Renal pelvis (tissue), 12 donors: ENCODE measurements at places on chromosomes 2 and 18.

DNA sequence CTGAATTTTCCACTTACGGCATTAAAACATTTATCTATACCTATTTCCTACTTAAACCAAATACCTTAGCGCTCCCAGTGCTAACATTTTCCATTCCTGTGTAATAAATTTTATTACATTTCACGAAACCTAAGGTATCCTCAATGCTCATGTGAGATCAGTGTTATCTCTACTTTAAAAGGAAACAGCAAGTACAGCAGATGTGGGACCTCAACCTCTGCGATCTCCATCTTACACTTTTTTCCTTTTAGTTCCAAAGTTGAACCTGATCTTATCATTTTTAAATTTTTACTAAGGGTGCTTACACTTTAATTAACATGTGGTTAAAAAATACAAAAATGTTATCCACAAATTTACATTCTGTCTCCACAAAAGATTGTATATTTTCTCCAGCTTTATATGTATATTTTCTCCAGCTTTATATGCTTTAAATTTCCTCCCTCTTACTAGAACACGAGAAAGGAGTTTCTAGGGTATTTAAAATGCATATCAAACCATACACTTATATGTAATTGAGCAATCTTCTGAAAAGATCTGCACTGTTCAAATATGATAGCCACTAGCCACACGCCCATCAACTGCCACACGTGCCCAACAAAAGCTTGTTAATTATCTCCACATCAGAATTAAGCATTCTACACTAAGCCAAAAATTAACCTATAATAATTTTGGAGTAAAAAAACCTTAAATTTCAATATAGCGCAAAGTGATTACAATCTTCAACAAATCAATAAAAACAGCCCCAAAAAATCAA is 38.1 kb downstream of the MBOAT2 start:
- no peak for DNase-seq

DNA sequence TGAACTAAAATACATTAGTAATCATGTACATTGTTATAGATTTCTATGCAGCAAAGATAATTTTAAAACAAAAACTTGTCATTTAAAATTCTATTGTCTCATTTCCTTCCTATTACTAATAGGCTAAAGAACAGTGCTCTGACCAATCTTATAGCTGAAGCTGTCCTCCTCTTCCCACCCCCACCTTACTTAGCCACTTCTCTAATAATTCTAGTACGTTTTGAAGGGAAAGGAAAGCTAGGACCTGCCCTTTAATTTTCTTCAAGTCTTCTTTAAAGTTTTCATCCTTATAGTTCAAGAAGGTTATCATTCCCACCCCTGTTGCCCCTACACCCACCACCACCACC is 121.6 kb downstream of the RBMS1 start:
- DNase-seq = no peak

- DNase-seq = no peak
Measured at GRCh38 chr2:9346885-9347284, 76.4 kb downstream of the ITGB1BP1 start.

DNA sequence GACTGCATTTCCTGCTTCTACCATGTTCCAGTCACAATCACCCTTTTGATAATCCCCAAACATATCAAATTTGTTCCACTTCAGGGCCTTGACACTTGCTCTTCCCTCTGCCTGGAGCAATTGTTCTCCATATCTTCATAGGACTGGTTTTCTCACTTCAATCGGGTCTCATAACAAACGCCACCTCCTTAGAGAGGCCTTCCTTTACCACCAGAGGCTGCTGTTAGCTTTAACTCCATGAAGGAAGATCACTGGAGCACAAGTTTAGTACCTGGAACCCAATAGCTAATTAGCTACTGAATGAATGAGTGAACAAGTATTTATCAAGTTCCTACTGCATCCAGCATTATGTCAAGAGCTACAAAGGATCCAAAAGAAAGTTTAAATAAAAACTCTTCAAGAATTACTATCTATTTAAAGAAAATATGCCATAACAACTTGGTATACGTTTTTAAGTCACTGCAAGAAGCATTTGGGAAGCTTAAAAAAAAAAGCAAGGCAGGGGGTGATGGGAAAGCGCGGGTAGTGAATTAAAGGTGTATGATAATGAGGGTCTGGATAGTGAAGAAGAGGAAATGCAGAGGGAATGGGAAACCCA is 58.8 kb downstream of the BAZ2B start:
- no peak for DNase-seq

DNA sequence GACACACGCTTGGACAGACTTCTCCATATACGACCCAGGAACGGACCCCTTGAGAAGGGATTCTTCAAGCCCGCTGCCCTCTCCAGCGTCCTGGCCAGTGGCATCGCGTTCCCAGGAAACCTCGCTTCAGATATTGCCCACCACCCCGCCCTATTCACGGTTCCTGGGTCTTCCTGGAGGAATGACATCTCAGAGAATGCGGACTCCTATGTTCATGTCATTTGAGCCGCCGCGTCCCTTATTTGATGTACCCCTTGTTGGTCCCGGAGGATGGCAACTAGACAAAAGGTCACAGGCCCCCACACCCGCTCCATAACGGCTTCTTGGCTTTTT is 588 bp upstream of the CCDC93 start:
- no peak for DNase-seq

GRCh38 chr2:33196700-33197099 is 249.9 kb downstream of the LTBP1 start:
- DNase-seq = no peak

DNA sequence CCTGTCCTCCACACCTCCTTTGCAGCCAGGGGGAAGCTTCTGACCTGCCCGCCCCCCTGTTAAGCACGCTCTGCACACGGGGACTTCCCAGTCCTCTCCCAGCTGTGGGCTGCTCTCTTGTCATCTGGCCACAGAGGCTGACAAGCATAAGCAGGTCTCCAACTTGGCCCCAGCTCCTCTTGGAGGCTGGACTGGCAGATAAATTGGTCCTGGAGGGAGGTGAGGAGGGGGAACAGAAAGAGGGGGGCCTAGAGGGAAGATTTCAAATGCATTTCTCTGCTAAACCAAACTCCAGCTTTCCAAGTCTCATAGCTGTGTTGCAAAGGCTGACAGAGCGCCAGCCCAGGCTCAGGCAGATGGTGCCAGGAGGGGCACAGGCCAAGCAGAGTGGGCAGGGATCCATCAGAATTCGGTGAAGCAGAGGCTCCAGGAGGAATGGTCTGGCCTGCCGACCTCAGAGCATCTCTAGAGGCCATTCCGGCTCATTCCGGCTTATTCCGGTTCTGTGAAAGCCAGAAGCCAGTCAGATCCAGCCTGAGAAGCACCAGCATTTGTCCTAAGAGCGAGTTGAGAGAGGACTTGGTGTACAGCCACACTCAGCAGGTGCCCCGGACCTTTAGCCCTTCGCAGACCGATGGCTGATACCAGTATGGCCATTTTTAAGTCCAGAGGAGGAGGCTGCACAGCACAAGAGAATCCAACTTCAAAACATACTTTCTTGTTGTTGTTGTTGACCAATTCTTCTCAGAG is 508.9 kb upstream of the MYT1L start:
- no peak for DNase-seq

DNA sequence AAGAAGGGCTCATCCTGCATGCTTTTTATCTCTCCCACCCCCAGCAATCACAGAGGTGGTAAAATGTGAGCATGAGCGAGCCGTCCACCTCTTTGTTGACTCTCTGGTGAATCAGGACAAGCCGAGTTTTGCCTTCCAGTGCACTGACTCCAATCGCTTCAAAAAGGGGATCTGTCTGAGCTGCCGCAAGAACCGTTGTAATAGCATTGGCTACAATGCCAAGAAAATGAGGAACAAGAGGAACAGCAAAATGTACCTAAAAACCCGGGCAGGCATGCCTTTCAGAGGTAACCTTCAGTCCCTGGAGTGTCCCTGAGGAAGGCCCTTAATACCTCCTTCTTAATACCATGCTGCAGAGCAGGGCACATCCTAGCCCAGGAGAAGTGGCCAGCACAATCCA is 19.5 kb downstream of the LIPG start:
- no peak for DNase-seq

DNA sequence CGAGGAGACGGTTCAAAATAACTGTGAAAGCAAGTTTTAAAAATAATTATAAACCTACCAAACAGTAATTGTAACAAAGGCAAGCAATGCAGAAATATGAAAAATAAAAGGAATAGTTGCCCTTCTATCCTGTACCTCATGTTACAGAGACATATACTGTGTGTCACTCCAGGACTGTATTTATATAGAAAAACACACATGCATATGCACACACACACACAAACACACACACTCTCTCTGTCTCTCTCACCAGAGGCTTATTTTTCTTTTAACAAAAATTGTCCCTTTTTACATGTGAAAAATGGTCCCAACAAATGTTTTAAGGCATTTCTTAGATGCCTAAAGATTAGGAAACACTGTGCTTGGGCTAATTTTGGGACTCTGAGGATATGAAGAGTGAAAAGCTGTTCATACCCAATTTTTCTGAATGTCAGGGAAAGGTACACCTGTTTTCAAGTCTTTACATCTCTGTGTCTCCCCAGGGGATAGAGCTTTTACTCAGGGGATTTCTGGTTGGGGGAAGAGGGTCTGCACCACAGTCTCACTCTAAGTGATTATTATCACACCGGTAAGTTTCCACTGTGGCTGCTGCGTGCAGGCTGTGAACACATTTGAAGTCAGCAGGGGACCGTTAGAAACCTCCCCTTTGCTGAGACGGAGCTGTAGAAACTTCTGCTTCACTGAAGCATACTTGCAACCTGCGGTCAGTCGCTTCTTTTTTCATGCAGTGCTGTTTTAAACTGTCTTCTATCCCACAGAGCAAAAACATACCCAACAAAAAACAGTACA is 51.4 kb upstream of the SPAG16 start:
- DNase-seq = no peak

DNA sequence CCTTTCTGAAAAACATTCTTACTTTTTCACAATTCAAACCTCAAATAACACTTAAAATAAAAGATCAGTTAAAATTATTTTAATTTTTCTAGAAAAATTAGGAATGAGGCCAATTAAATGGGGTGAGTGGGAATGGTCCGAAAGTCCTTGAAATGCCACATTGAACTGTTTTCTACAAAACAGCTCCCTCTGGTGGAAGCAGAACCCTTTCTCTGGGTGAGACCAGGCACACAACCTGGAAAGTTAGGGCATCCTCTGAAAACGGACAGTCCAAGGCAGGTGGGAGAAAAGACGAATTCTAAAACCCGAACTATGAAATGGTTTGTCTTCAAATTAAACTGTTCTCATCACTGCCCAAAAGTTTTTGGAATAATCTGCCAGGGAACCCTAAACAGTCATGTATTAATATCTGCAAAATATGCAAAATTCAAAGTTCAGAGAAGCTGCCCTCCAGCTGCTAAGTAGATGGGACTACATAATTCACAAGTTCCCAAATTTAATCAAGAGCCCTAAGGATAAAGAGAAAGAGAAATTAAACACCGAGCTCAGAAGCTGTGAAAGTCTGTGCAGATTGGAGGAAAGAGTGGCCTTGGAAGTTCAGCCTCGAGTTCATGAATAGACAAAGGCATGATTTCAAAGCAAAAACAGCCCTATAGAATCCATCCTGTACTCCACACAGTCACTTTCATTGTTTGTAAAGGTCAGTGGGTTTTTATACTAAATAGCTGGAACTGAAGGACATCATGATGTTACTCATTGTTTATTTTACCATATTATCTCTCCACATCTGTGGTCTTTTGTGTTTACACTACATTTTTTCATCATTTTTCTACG is 108.3 kb downstream of the PIEZO2 start:
- peak; percentile 41 for DNase-seq

DNA sequence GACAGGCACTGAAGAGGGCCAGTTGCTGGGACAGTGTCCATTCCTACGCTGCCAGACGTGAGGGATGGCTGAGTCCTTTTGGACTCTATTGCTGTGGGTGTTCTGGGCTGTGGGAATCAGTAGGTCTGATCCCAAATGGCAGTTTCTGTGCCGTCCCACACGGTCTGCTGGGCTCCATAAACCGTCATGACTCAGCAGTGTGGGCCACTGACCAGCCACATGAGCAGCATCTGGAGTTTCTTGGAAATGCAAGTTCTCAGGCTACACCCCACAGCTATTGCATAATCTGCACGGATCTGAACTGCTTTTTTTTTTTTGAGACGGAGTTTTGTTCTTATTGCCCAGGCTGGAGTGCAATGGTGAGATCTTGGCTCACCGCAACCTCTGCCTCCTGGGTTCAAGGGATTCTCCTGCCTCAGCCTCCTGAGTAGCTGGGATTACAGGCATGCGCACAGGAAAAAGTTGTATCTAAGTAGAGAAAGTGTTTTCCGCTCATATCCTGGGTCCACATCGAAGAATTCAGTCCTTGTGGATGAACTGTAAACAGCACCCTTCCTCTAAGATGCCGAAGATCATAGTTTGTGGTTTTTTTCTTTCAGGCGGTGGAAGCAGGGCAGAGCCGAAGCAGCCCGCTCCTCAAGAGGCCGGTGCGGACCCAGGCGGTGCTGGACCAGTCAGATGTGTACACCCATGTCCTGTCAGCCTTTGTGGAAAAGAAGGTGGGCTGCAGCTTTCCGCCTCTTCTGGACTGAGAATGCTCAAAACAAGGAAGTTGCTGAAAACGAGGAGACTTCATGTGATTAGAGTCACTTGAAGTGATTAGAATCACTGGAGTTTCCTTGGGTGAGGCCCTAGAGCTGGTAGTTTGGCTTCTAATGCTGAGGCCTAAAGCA is 25.5 kb downstream of the RMC1 start:
- no peak for DNase-seq

GRCh38 chr2:222993920-222994650 is 57.9 kb upstream of the KCNE4 start:
- DNase-seq = peak; percentile 35

DNA sequence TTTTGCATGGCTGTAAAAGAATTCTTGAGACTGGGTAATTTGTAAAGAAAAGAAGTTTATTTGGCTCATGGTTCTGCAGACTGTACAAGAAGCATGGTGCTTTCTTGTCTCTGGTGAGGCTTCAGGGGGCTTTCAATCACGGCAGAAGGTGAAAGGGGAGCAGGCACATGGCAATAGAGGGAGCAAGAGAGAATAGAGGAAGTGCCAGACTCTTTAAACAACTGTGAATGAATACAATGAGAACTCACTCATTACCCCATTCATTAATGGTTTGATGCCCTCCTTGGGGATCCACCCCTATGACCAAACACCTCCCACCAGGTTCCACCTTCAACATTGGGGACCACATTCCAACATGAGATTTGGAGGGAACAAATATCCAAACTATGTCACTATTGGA is 463.5 kb downstream of the MTX2 start:
- no peak for DNase-seq

GRCh38 chr2:128442891-128443302 is 124.2 kb upstream of the HS6ST1 start:
- no peak for DNase-seq

- no peak for DNase-seq
Measured at GRCh38 chr2:240358821-240359397, 76.6 kb upstream of the GPC1 start.

GRCh38 chr2:236173036-236173728 is 5.0 kb upstream of the GBX2 start:
- DNase-seq = no peak

GRCh38 chr18:74951165-74951760 is 257.7 kb downstream of the PTGR3 start:
- DNase-seq = no peak

GRCh38 chr2:86372133-86372532 is 34.7 kb upstream of the REEP1 start:
- DNase-seq = no peak
